ENCODE measurements at places on chromosomes 1 and 21.
A peak's percentile ranks its signal among the peaks of the same experiment; 100 is the strongest.

DNA sequence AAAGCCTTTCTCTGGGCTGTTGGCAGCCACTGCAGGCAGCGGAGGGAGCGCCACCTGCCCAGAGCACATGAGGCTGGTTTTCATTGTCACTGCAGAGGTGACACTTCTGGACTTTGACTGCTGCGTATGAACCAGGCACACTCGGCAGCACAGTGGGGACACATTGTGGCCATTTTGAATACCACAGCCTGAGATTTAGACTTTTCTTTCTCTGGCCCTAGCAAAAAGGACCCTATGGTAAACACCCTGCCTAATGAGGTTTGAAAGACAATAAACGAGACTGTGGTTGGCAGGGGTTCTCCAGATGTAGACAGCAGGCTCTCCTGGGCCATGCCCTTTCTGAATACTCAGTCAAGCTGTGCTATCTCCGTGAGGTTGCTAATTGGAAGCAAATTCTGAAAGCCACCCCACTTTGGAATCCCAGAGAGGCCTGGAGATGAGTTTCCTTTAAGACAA is 12.0 kb upstream of the KCNE2 start:
- DNase-seq, result peak; percentile 23

DNA sequence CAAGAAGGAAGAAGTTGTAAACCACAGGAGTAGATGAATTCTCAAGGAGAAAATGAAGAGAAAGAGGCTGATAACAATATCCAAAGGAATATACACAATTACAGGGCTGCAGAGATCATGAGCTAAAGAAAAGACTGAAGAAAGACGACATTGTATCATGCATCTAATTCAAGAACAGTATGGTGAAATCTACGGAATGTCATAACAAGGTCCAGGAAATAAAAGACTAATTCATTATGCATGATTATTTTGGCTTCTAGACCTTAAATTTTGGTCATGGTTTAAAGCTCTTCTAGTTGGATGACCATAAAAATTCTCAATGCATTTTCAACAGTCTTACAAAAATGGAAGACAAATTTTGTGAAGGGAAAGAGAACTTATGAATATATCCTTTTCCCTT is 71.7 kb downstream of the SH3GLB1 start:
- no peak for DNase-seq

DNA sequence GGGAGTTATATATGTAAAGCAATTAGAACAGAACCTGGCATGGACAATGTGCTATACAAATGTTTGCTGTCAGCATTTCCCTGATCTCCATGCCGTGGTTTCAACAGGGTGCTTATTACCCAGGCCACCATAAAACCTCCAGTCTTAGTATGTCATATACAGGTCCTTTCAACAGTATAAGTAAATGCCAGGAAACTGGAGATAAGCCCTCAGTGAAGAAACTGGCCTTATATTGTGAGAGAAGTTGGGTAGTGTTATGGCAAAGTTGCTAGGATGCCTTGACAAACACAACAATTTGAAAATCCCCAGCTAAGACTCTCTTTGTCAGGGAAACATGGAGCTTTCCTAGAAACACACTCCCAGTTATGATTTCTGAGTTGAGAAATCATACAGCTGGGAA is 850.2 kb upstream of the ADAMTS5 start:
- DNase-seq, result no peak

GRCh38 chr21:32558106-32558505 is 27.2 kb downstream of the TCP10L start:
- no peak for DNase-seq
